GM12878 (cell line): ENCODE measurements at places on chromosomes 16 and 17. TPM values are rescaled to one million over a fixed set of nuclear protein-coding genes. Genes with fewer than 3 reads are reported as not detected.

DNA sequence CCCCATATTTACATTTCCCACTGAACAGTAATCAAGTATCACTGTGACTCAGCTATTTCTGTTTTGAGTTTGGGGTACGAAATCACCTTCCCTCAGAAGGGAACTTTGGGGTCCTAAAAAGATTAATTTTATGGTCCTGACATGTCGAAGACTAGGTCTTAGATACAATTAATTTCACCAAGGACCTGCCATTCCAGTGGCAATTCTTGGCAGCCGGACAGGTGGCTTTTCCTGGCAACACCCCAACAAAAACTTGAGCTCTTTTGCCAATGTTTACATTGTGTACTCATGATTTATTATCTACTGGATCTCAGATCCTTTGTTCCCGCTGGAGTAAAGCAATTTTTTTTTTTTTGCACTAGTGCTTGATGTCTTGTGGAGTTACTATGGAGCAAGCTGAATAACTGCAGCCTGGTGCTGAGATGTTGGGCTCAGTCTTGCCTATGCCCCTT is 14.4 kb downstream of the SLFN5 start:
- DNase-seq: no peak

Gene XYLT1
- 13.2 and 14.8 TPM in 2 replicates for total RNA-seq

Gene WNT3
- total RNA-seq: not detected in 2 replicates

Gene NOS2
- 0.05 and 0.08 TPM in 2 replicates for total RNA-seq

GRCh38 chr16:68328151-68328859 is 17.5 kb downstream of the PRMT7 start:
- DNase-seq: peak; percentile 57

DNA sequence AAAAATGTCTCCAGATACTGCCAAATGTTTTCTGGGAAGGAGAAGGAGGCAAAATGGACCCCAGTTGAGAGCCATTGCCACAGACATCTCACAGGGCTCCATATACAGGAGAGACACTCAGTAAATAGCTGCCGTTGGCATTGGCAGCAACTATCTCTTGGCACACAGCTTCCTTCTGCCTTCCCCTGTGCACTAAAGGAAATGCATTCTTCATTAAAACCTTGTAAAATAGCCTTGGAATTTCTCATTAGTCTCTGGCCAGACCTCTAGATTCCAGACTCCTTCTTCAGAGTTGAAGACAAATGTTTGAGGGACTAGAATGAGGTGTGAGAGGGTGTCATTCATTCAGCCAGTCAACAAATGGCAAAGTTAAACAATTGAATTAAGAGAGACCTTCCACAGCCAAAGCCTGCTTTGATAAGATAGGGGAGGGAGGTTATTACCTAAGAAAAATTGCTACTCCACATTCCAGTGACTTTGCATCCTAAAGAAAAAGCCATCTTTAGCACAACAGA is 223.9 kb upstream of the HS3ST3A1 start:
- no peak for DNase-seq

- DNase-seq: no peak
Observed at GRCh38 chr17:17913695-17914332, 58.4 kb downstream of the TOM1L2 start.

- DNase-seq: no peak
Observed at GRCh38 chr17:9242497-9242881, 221.2 kb downstream of the NTN1 start.

DNA sequence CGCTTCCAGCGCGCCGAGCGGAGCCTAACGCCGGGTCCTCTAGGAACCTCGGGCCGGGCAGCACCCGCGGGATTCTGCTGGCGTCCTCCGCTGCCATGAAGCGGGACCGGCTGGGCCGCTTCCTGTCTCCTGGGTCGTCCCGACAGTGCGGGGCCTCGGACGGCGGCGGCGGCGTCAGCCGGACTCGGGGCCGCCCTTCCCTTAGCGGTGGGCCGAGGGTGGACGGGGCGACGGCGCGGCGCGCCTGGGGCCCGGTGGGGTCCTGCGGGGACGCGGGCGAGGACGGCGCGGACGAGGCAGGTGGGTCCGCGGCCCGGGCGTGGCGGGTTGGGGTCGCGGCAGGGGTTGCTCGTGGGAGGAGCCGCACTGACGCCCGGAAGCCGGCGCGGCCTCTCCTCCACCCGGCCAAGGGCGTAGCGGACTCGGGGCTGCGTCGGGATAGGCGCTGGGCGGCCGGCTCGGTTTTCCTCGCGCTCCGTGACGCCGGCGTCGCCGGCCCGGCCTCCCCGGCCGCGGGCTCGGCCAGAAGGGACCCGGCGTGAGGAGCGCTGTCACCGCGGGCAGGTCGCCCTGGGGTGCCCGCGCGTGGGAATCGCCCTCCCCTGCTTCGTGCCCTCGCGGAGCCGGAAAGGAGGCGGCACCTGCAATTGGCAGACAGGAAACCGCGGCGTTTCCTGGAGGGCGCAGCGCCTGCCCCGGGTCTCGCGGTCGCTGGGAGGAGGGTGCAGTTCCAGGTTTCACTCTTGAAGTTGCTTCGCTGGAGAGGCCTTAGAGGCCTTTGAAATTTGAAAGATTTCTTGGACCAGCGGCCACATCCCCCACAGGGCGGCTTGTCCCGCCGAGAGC is 432 bp downstream of the ZNF276 start:
- DNase-seq: no peak

Gene KCNH6
- not detected in 2 replicates for total RNA-seq

- DNase-seq: no peak
Observed at GRCh38 chr17:81509972-81510784, 2.4 kb downstream of the ACTG1 start.

Gene PRSS27
- 0.97 and 1.8 TPM in 2 replicates for total RNA-seq

- no peak for DNase-seq
Observed at GRCh38 chr17:44235583-44235936, 16.1 kb upstream of the UBTF start.

- DNase-seq: no peak
Observed at GRCh38 chr16:2350500-2350899, 10.0 kb upstream of the ABCA3 start.
